ENCODE measurements at places on chromosomes 2 and 18.

DNA sequence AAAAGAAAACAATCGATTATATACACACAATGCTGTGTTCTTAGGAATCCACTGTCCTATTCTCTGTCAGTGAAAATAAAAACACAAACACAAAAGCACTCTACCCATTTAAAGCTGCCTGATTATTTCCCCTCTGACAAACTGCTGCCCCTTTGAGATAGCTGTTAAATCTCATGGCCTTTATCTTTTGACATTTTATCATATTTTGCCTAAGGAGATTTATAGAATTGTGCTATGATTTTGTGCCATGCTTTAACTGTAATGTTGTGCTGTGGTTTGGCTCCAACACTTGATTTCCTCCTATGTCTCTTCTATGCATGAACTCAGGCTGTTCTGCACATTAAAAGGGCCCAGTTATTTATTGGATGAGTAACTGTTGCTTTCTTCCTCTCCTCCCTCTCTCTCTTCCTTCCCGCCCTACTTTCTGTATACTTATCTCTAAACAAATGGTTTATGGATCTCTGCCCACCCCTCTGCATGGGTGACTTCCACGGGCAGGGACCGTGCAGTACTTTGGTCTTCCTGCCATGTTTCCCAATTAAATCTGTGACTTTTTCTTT is 1096.6 kb downstream of the TSN start:
- no peak for DNase-seq

- DNase-seq, result no peak
Observed at GRCh38 chr2:100214265-100214971, 72.0 kb upstream of the AFF3 start.

GRCh38 chr2:201639205-201639604 is 4.1 kb downstream of the TMEM237 start:
- no peak for DNase-seq

- DNase-seq, result no peak
Observed at GRCh38 chr18:35464831-35465279, 32.9 kb downstream of the INO80C start.

- DNase-seq, result no peak
Observed at GRCh38 chr2:74006459-74006858, 21.7 kb downstream of the TET3 start.

DNA sequence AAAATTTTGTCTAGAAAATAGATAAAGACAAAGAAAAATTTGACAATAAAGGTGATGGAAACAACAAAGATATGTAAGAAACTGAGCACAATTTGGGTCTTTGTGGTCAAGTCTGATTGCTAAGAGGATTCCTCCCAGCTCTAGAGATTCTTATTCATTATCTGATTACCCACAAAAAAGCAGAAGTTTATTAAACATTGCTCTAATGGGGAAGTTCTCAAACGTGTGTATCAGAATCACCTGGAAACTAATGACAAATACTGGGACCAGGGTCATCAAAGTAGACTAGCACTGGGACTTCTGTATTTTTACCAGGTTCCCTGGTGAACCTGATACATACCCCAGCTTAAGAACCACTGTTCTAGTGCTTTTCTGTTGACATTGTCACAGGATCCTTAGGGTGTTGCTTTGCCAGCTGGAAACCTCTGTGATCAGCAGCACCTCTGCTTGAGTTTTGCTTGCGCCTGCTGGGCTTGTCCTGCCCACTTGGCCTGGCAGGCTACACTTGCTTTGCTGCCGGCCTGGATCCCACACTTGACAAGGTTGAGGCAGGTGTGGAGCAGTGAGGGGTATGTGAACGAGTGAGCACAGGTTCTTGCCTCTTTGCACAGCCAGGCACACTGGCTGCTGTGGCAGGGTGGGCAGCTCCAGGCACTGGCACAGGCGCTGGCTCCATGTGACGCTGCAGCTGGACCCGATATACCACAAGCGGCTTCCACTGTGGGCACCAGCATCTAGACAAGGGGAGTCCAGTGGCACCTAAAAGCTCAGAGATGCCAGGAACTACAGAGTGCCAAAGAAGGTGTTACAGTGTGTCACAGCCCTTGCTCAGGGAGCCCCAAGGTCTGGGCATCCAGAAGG is 6.2 kb upstream of the GORASP2 start:
- no peak for DNase-seq

DNA sequence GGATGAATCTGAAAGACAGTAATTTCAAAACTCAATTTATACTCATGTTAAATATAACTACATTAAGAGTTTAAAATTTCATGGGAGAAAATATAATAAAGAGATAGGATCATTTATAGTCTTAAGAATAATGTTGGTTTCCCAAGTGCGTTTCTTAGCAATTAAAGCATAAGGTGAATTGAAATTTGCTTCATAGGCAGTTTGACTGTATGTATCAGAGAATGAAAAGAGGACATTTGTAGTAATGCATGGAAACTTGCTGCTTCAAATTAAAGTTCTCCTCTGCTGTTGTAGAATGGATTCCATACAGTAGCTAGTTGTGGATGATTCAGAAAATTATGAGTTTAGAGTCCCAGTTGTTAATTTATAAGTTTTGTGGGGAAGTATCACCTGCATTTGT is 68.1 kb downstream of the NUP35 start:
- no peak for DNase-seq

DNA sequence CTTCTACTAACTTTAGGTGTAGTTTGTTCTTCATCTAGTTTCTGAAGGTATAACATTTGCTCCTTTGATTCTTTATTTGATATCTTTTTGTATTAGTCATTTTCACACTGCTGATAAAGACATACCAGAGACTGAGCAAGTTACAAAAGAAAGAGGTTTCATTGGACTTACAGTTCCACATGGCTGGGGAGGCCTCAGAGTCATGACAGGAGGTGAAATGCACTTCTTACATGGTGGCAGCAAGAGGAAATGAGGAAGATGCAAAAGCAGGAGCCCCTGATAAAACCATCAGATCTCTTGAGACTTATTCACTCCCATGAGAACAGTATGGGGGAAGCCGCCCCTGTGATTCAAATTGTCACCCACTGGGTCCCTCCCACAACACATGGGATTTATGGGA is 544.4 kb upstream of the DSEL start:
- DNase-seq, result no peak

DNA sequence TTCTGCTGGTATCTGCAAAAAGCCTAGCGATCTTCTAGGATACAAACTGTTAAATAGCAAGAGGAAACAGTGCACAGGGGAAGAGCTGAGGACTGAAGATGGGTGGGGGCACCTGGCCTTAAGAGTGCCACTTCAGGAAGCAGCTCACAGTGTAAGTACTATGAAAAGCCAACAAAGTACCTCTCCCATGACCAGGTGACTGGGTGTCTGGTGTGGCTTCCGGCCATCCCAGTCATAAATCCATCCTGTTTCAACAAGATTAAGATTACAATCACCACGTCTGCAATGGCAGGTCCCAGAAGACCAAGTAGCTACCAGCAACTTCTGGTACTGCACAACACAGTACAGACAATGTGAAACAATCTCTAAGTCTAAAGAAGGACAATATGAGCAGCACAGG is 15.9 kb downstream of the ERFE start:
- DNase-seq, result no peak

GRCh38 chr2:6835467-6835866 is 30.2 kb downstream of the CMPK2 start:
- DNase-seq, result peak; percentile 3

- DNase-seq, result peak; percentile 13
Observed at GRCh38 chr2:96353032-96353561, 17.5 kb downstream of the NCAPH start.

GRCh38 chr18:79784965-79785770 is 12.6 kb upstream of the KCNG2 start:
- no peak for DNase-seq

DNA sequence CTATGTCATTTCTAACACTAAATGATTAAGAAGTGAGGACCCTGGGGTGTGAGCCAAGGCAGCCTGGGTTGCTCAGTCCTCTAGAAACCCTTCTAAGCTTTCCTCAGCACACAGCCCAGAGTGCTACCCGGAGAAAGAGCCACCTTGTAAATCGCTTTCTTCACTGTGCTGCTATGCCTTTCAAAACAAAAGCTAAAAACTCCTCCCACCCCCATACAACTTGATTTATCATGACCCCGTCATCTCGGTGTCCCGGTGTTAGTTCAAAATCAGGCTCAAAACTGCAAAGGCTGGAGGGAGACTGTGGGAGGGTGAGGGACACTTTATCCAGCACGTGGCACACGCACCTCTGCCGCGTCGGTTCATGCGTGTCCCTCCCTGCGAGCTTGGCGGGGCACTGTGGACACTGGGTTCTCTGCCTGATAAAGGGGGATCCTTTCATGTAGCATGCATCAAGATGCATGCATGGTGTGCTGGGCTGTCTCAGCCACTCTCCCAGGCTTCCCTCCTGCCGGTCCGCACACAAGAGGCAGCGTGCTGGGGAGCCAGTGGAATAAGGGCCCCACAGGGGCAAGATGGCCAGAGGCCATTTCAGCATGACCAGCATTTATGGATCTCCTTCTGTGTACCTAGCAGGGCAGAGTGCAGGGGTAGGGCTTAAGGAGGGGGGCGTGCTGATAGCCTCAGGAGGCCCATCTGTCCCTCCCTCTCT is 170.4 kb downstream of the SMAD7 start:
- peak; percentile 40 for DNase-seq

DNA sequence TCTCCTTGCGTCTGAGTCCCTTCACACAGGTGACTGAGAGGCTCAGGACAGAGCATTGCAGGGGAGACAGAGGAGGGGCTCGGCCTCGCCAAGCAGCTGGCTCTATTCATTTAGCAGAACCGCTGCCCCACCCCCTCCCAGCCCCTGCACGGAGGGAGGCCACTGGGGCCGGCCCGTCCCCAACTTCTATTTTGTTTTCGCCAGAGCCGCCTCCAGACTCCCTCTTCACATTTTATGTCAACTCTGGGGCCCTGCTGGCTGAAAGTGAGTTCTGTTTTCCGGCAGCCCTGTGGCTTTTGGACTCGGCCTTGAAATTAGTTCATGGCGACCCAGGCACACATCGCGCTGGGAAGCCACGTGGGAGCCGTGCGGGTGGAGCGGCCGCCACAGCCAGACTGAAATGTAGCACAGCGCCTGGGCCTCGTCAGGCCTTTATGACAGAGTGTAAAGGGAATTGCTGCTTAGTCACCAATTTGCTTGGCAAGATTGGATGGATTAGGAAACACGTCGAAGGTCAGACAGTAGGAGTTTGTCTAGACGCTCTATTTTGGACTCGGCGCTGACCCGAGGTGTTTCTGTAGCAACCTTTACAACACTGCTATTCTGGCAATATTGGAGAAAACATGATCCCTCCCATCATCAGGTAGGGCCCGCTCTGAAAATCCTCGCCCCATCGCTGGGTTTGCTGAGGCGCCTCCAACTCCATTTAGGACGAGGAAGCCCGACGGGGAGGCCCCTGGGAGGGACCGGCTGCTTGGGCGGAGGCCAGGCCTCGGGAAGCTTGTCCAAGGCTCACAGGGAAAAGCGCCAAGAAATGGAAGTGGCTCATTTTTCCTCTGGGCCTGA is 90.7 kb upstream of the CTDP1 start:
- DNase-seq, result peak; percentile 92

DNA sequence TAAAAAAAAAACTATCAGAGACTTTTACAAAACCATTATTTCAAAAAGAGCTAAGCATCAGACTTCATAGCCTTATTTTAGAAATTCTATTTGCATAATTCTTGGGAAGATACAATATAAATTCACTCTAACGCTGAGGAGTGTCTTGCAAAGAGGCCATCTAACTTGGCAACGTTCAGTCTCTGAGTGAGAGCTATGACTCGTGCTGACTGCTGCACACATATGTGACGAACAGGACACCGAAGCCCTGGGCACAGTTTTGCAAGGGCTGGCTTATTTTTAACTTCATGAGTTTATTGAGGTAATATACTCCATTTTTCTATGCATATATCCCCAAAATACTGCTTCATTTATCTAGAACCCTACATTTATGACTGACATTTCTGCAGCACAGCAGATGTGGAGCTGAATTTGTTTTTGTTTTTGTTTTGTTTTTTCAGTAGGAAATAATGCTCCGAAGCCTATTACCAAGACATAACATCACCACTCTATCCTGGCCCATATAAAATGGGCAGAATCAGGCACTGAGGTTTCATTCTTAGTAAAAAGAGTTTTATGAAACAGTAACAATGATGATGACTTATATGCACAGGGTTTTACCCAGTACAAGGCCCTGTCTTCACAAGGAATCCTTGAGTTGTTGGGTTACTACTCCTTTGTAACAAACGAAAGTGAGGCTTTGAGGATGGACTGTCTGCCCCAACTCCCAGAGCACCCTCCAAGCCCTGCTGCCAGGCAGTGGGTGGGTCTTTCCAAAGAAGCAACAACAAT is 68.3 kb downstream of the CRACDL start:
- peak; percentile 26 for DNase-seq

DNA sequence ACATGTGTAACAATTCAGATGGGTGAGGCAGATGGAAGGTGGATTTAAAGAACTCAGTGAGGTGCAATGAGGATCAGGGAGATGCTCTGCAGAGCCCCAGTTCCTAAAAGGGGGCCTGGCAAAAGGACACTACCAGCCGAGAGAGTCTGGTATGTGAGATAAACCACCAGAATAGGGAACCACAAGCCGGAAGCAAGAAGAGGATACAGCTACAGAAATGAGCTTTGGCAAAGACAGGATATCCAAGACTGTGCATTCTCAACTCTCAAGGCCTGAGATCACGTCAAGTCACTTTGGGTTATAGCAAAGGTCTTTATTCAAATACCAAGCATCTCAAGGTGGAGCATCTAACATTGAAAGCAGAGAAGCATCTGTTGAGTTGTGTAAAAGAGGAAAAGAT is 293.5 kb downstream of the ARHGAP15 start:
- no peak for DNase-seq

DNA sequence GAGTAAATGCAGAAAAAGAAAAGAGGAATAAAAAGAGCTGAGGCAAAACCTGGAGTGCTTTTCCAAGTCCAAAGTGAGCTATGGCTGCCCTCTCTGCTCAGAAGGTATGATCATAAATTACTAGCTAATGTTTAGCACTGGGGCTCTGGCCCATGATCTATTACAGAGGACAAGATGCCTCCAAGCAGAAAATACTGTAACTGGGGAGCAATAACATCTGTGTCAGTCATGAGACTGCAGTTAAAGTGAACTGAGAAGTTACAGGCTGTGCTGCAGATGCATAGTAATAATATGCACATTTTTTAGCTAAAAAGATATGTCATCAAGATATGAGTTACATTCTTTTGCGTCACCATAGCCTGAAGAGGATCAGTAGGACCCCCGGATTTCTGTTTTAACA is 209.4 kb upstream of the RBBP8 start:
- DNase-seq, result peak; percentile 36

DNA sequence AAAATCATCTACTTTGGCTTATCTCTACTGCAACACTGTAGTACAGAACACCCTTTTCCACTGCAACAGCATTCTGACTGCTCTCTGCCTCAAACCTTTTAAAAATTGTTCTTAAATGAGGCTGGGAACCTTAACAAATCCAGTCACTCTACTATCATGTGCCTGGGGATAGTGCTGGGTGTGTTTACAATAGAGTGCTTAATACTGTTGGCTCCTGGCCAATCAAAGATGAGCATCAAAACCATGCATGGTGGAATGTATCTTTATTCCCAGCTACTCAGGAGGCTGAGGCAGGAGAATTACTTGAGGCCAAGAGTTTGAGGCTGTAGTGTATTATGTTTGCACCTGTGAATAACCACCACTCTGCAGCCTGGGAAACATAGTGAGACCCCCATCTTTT is 7.4 kb downstream of the ANKAR start:
- DNase-seq, result no peak

Data from fibroblast of skin of abdomen (primary cell).